ENCODE measurements at places on chromosomes 1 and 21. TPM values are rescaled to one million over a fixed set of nuclear protein-coding genes. Genes with fewer than 3 reads are reported as not detected.
A peak's percentile ranks its signal among the peaks of the same experiment; 100 is the strongest.

GRCh38 chr21:45590246-45590725 lies 48.0 kb upstream of the SLC19A1 start:
- peak; percentile 14 for ATAC-seq

ARHGEF16 gene
- total RNA-seq: 2.5 TPM

DNA sequence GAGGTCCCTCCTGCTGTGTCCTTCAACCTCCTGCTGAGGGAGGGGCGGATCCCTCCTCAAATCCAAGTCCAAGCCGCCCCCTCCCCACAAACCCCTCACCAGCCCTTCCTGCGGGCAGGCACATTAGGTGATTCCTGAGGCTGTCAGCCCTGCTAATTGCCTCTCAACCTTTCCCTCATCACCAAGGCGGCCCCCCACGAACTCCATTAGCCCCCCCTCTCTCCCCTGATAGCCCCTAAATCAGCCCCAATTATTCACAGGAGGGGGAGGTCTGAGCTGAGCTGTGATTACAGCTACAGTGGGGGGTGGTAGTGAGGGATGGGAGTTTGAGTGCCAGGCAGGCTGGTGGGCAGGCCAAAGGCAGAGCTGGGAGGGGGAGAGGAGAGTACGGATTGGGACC lies 5.8 kb upstream of the PEAR1 start:
- peak; percentile 8 for ATAC-seq

- no peak for ATAC-seq
Observed at GRCh38 chr1:234758851-234759250, 148.9 kb upstream of the IRF2BP2 start.

GRCh38 chr1:237556911-237557310 lies 333.8 kb downstream of the ZP4 start:
- no peak for ATAC-seq

OR2T34 gene
- not detected for total RNA-seq

CCDC185 gene
- 0.78 TPM for total RNA-seq

DCST1 gene
- not detected for total RNA-seq

DDR2 gene
- 3.8 TPM for total RNA-seq

DNA sequence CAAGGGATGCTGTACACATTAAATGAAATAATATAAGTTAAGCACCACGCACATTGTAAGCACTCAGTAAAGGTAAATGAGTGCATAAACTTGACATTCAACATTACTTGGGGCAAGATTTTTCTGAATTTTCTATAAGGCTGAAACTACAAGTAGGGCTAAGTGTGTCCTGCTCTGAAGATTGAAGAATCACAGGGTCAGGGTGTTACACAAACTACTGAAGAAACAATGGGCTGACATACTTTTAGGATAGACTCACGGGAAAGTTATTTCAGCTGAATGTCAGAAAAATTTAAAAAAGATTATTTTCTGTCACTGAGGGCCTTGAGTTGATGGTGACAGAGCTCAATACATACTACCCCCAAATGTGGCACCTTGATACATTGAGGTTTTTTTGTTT lies 644.2 kb upstream of the PLXNA2 start:
- ATAC-seq: no peak

- ATAC-seq: no peak
Observed at GRCh38 chr1:19831441-19831840, 16.4 kb upstream of the RNF186 start.

CRYAA gene
- total RNA-seq: 1.8 TPM

DNA sequence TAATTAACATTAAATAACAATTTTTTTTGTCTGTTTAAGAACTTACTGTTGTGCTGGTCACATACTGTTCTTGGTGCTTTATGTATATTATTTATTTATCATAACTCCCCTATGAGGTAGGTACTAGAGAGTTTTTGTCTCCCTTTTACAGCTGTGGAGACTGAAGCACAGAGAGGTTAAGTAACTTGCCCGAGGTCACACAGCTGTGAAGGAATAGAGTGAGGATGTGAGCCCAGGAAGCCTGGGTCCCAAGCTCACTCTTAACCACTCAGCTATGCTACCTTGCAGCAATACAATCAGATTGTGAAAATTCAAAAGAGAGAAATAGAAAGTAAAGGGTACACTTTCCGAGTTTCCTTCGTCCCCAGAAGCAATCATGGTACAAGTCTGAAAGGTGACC lies 35.6 kb upstream of the FHAD1 start:
- no peak for ATAC-seq

GRCh38 chr1:245234217-245235081 lies 79.7 kb downstream of the KIF26B start:
- ATAC-seq: no peak

DNA sequence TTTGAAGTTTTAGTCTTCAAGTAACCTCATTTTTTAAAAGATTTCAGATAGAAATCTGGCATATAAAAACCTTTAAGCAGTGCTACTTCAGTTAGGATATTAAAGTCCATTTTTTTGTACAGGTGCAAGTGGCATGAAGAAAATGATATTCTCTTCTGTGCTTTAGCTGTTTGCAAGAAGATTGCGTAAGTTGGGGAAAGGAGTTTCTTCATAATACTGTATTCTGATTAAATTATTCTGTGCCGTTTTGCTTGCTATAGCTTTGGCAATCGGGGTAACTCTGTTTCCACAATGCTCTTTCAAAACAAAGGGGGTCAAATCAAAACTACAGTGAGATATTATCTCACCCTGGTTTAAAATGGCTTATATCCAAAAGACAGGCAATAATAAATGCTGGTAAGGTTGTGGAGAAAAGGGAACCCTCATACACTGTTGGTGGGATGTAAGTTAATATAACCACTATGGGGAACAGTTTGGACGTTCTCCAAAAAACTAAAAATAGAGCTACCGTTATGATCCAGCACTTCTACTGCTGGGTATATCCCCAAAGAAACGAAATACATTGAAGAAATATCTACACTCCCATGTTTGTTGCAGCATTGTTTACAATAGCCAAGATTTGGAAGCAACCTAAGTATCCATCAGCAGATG lies 27.1 kb downstream of the MAEL start:
- no peak for ATAC-seq

LY9 gene
- 0.23 TPM for total RNA-seq

- ATAC-seq: peak; percentile 68
Observed at GRCh38 chr21:32826329-32827167, 55.0 kb upstream of the PAXBP1 start.

GRCh38 chr1:227946624-227947385 lies 927 bp downstream of the WNT9A start:
- peak; percentile 56 for ATAC-seq

LUZP1 gene
- 12.7 TPM for total RNA-seq

GRCh38 chr21:15850645-15851044 lies 120.9 kb downstream of the USP25 start:
- ATAC-seq: no peak

- no peak for ATAC-seq
Observed at GRCh38 chr1:167126811-167127210, 32.9 kb downstream of the STYXL2 start.

UFC1 gene
- 65.1 TPM for total RNA-seq

OLIG1 gene
- total RNA-seq: 1.8 TPM

GRCh38 chr1:9611716-9612115 lies 23.0 kb downstream of the TMEM201 start:
- no peak for ATAC-seq

IL19 gene
- 2.5 TPM for total RNA-seq

NCSTN gene
- 63.0 TPM for total RNA-seq

- ATAC-seq: no peak
Observed at GRCh38 chr1:40664167-40664537, 1.3 kb downstream of the RIMS3 start.

- ATAC-seq: no peak
Observed at GRCh38 chr1:150020711-150021110, 10.2 kb upstream of the OTUD7B start.

DNA sequence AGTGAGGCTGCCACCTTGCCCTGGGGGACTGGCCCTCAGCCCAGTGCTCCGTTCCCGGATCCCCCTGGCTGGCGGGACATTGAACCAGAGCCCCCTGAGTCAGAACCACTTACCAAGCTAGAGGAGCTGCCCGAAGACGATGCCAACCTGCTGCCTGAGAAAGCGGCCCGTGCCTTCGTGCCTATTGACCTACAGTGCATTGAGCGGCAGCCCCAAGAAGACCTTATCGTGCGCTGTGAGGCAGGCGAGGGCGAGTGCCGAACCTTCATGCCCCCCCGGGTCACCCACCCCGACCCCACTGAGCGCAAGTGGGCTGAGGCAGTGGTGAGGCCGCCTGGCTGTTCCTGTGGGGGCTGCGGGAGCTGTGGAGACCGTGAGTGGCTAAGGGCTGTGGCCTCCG lies 1.3 kb downstream of the TMEM79 start:
- no peak for ATAC-seq

DNA sequence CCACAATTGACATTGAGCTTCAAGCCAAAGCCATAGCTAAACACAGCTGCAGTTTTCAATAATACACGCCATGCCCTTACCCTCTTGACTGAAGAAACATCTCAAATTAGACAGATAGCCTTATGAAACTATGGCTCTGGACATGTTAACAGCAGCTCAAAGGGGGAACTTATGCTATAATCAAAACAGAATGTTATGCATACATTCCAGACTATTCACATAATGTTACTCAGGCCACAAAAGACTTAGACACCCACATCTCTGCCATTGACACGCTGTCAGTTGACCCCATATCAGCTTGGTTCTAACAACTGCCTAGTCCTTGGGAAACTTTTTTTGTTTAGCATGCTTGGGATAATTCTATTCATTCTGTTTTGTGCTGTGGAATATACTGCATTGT lies 2.3 kb upstream of the NENF start:
- ATAC-seq: no peak

TNFRSF14 gene
- total RNA-seq: 0.22 TPM

TSPAN1 gene
- total RNA-seq: 3.6 TPM

DNA sequence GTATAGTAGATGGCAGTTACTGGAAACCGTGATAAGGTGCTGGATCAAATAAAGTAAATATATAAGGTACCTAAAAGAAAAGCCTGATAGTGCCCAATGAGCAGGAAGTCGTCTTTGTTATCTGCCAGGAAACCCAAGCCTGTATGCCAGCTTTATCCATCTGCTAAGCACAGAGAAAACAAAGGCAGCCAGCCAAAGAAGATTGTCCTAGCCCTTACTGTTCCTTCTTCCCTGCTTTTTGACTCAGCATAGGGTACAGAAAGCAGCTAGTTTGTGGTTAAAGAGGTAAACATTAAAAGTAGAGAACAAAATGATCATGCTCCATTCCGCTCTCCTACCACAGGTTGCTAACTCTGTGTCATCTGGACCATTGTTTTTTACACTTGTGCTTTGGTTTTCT lies 10.1 kb downstream of the KRTAP22-2 start:
- ATAC-seq: no peak

HMGN2 gene
- 474 TPM for total RNA-seq

- peak; percentile 76 for ATAC-seq
Observed at GRCh38 chr1:27568300-27569087, 35.5 kb downstream of the AHDC1 start.

- ATAC-seq: no peak
Observed at GRCh38 chr1:56834137-56834900, 15.1 kb upstream of the FYB2 start.

PRAMEF17 gene
- total RNA-seq: 0.46 TPM

DNA sequence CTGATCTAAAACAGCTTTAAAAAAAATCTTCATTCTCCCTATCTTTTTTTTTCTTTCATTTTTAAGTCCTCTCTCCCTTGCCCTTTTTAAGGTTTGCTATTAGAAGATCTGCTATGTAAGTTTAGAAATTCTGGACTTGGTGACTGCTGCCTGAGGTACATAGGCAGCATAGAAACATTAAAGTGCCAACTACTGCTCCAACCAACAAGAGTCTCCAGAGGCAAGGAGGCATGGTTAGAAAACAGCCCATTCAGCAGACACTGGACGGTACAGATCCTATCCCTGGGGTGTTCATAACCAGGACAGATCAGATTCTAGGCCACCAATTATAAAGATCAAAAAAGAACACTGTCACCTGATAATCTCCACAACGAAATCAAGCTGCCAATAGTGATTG lies 36.6 kb downstream of the GPR3 start:
- no peak for ATAC-seq

MR1 gene
- total RNA-seq: 41.8 TPM

GRCh38 chr1:17922833-17923232 lies 167.7 kb downstream of the ACTL8 start:
- ATAC-seq: no peak

DNA sequence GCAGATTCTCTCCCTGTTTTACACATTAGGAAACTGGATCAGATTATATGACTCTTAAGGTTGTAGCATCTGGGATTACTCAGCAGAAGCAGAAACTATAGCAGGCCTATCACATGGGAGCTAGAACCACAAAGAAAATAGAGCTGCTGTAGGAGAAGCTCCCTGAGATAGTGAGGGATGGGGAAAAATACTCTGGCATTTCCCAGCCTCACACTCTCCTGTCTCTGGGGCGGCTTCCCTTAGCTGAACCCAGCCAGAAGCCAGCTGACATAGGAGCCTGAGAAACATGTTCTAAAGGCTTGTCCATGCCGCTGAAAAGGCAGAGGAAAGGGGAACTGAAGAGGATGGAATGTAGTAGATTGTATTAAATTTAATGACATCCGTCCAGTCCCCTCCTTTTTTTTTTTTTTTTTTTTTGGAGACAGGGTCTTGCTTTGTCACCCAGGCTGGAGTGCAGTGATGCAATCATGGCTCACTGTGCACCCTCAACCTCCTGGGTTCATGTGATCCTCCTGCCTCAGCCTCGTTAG lies 76.8 kb upstream of the DNAJC6 start:
- ATAC-seq: peak; percentile 24

VANGL2 gene
- 6.2 TPM for total RNA-seq

OLIG2 gene
- total RNA-seq: 0.42 TPM

DNA sequence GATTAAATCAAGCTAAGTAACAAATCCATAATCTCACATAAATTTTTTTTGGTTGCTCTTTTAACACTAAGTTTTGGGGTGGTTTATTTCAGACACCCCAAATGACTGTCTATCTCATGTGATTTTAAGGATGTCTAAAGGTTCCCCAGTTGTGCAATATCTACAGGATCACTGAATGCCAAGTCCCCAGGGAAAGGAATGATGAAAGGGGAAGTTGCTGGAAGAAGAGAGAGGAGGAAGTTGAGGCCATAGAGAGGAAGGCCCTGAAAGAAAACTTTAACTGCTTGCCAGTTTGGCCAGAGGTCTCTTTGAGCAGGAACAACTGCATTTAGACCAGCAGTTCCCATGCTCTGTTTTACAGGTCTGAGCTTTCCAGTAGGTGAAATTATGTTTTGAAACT lies 27.5 kb upstream of the SLC19A2 start:
- ATAC-seq: no peak
